ENCODE measurements at places on chromosomes 3 and 15.

DNA sequence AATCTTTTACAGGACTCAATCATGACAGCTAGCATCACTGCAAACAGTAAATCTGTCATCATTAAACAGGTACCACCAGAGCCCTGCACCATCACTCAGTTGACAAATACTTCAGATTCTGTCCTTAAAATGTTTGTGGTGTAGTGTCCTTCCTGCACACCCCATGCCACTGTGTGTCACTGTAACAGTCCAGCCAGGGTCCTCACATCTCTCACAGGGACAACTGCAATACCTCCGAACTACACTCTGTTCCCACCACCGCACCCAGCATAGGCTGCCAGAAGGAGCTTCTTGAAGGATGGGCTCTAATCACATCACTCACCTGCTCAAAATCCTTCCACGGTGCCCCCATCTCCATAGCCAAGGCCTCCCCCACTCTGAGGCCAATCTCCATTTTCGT, 90.2 kb upstream of the FGF12 start:
- DNase-seq = no peak

DNA sequence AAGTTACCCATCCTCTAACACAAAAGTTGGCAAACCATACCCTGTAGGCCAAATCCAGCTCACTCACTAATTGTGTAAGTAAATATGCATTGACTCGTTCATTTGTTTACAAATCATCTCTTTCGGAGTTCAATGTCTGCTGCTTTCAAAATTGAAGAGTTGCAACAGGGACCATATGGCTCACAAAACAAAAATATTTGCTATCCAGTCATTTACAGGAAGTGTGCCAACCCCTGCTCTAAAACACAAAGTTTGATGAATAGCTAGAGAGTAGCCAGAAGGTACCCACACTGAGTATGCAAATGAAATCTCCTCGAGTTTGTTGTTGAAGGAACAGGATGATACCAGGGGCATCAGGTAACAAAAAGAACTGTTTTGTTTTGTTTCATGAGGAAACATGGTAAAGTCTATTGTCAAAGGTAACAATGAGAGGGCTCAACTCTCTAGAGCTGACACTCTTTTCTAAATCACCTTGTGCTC, 236.2 kb upstream of the THBS1 start:
- DNase-seq = no peak

GRCh38 chr3:179182902-179183301, 34.7 kb downstream of the PIK3CA start:
- DNase-seq = no peak

DNA sequence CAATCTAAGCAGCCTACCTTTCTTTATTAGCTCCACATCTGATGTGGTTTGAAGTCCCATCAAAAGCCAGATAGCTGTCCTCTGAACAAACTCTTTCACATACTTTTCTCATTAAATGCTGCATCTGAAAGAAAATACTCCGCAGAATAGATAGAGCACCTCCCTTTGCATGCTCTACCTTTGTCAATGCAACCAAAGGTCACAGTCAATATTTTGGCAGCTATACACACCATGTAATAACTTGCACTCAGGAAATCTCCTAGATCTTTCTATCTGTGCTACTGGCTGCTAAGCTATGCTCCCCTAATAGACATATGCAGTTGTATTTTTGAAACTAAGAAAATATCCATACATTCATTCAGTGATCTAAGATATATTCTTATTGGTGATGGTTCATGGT, 204.8 kb upstream of the ARRDC4 start:
- no peak for DNase-seq

DNA sequence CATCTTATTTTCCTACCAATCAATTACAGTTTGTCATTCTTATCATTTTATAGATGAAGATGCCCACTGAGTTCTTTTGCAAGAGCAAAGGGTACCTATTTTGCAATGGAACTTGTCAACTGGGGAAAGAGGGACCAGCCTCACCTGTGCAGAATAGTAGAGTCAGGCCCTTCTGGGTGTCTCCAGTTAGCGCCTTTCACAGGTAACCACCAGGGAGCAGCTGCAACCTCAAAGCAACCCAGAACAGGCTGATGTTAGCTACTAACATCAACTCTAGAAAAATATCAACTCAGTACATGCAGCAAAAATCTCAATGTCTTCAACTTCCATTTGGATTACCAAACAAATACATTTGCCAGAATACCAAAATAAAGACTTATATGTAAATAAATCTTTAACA, 47.1 kb downstream of the SUMF1 start:
- DNase-seq = no peak

GRCh38 chr3:45544024-45544716, 50.4 kb upstream of the LIMD1 start:
- no peak for DNase-seq

- no peak for DNase-seq
These were observed 66.2 kb downstream of the SCN11A start for GRCh38 chr3:38985581-38985980.

- no peak for DNase-seq
These were observed 139.8 kb downstream of the WDR76 start for GRCh38 chr15:43966646-43967045.

DNA sequence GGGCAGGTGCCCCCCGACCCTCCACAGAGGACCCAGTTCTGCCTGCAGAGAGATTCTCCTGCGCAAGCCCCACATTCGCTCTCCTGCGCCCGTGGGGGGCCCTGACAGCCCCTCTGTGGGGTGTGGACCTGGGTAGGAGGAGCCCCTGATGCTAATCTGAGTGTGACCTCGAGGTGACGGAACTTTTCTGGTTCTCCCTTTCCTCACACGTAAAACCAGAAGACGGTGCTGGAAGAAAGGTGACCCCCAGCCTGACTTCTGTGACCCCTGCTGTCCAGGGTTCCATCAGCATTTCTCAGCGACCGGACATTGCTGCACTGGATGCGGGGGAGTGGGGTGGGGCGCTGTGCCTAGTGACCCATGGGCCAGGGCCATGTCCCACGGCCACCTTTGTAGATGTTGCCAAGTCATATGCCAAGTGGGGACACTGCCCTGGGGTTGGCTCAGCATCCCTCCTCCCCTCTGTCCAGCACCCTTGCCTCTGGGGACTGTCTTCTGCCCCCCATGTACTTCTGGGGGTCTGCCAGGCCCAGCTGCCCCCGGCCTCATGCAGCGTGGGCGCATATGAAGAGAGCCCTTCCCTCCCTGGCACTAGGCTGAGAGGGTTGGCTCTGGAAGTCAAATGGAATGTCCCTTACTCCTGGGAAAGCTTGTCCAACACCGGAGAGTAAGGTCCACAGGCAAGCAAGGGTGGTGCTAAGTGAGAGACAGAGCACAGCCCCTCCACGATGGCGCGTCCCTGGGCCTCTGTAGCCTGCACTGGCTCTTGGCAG, 129.1 kb upstream of the MEF2A start:
- no peak for DNase-seq

DNA sequence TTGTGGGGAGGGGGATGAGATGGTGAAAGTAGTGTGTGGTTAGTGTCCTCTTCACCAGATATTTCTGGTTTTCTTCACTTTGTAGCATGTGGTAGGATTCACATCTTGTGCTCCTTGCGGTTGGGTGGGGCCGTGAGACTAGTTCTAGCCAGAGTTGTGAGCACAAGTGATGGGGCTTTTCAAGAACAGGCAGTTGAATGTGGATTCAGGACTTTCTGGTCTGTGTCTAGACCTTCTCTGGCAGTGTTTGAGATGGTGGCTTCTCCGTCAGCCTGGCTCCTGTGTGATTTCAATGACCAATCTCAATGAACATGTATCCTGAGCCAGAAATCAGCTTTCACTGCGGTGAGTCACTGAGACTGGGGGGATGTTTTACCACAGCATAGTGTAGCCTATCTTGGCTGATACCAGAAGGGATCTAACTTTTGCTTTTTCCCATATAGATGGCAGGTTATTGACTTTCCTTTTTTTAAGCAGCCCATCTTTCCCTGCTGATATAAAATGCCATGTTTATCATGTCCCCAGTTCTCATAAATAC, 82.6 kb downstream of the RPLP1 start:
- DNase-seq = no peak

- no peak for DNase-seq
These were observed 18.9 kb upstream of the ACAP2 start for GRCh38 chr3:195461594-195462307.

- DNase-seq = no peak
These were observed 1523.8 kb upstream of the CADM2 start for GRCh38 chr3:83434880-83435587.

GRCh38 chr15:56094171-56094570, 100.8 kb upstream of the NEDD4 start:
- DNase-seq = no peak

DNA sequence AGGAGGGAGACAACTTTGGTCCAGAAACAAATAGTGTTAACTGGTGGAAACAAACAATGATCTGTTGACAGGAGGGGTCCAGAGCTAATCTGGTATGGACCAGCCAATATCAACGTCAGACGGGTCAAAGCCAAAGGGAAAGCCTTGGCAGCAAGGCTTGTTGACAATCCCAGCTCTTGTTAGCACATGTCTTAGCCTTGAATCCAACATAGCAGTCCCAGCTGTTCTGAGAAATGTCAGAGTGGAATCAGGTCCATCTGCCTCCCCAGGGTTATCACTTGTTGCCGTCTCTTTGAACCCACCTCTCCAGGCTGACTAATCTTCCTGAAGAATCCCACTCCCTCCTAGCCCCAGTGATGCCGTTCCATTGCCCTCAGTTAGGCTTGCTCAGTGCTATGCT, 404.6 kb upstream of the MCTP2 start:
- no peak for DNase-seq

- no peak for DNase-seq
These were observed 8.4 kb downstream of the UPK1B start for GRCh38 chr3:119181765-119182164.

GRCh38 chr15:79918278-79918677, 21.5 kb upstream of the MTHFS start:
- no peak for DNase-seq

- no peak for DNase-seq
These were observed 29.7 kb downstream of the MINDY4B start for GRCh38 chr3:150875548-150875947.

DNA sequence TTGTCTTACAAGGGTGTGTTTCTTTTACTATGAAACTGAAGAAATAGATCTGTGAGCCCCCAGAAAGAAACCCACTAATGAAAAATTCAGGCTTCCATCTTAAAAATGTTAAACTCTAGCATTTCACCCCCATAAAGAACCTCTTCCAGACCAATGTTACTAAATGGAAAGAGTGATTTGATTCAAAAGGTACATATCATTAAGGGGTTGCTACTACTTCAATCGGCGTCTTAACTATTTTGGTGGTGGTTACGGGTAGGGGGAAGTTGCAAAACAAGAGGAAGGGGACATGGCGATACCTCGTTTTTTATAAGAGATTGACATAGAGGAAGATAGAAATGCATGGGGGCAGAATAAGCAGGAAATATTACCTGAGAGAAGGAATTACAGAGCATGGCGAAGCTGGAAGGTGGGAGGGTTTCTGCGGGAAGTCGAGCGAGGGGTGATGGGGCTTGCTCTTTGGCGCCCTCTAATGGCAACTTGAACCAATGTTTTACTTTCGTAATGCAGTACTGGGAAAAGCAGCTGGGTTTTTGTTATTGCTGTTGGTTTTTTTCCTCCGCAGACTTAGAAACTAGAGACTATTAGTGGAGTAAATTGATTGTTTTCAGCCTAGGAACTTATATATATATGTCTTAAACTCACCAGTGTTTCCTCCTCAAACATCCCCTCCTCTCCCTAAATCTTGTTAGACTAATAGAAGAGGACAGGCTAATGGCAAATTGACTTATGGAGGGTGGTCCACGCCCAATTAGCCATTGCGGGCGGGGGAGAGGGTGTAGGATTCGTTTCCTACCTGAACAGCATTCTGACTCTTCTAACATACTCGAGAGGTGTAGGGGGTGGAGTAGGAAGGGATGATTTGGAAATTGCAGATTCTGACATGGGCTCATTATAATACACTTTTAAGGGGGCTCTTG, 11.3 kb upstream of the SOX2 start:
- DNase-seq = peak; percentile 91

All from NCI-H2227 treated with DMSO at 0.1 percent for 48 hours (cell line).